ENCODE measurements at places on chromosomes 3 and 15.

GRCh38 chr3:104526901-104527401, 839.8 kb upstream of the ALCAM start:
- no peak overlapping the region for H3K4me3 ChIP-seq
- no peak for DNase-seq
- H3K36me3 ChIP-seq = no peaks in the 10 kb centered on the region
- no peaks in the 10 kb centered on the region for H3K27me3 ChIP-seq
- no peak overlapping the region for H3K27ac ChIP-seq

DNA sequence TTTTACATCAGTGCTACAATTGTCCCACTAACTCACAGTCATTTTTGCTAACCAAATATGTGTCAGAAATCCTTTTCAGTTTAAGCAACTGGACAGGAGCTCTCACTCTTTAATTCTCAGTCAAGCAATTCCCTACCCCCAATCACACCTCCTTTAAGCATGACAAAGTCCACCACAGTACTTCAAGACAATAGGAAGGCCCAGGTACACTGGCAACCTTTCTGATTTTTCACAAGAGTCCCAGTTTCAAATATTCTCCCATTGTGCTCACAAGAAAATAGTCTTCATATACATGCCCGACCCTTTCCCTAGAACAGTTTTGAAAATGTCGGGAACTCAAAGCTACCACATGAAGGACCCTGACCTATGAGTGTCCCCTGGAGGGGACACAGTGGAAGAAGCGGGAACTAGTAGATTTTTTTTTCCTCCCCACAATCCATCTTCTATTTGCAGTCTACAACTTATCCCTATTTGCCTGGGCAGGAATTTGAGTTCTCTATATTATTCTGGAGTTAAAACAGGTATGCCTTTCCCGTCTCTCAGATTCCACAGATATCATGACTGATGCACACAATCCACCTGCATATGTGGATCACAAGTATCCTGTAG, 413.5 kb downstream of the TIGIT start:
- no peaks in the 10 kb centered on the region for H3K36me3 ChIP-seq
- no peak for DNase-seq
- peak overlapping the region; percentile 96 for H3K27ac ChIP-seq
- H3K4me3 ChIP-seq = peak overlapping the region; percentile 2

- no peak overlapping the region for H3K4me3 ChIP-seq
- peaks cover 1% of the 10 kb centered on the region for H3K4me1 ChIP-seq
- no peak overlapping the region for H3K27ac ChIP-seq
- DNase-seq = no peak
These were observed 470.2 kb upstream of the RASGRP1 start for GRCh38 chr15:39034816-39035215.

DNA sequence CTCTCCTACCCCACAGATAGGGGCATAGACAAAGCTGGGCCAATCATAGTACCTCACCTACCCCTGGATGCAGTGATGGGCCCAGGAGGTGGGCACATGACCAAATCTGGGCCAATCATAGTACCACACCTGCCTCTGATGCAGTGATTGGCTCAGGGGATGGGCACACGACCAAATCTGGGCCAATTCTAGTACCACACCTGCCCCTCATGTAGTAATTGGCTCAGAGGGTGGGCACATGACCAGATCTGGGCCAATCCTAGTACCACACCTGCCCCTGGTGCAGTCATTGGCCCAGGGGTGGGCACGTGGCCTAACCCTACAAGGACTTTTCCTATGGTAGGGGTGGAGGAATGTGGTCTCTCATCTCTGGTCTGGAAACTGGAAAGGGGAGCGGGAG, 56.9 kb upstream of the MEF2A start:
- H3K4me3 ChIP-seq = no peak overlapping the region
- H3K27ac ChIP-seq = no peak overlapping the region
- no peaks in the 10 kb centered on the region for H3K4me1 ChIP-seq
- H3K36me3 ChIP-seq = no peaks in the 10 kb centered on the region
- no peak for DNase-seq
- no peaks in the 10 kb centered on the region for H3K27me3 ChIP-seq

DNA sequence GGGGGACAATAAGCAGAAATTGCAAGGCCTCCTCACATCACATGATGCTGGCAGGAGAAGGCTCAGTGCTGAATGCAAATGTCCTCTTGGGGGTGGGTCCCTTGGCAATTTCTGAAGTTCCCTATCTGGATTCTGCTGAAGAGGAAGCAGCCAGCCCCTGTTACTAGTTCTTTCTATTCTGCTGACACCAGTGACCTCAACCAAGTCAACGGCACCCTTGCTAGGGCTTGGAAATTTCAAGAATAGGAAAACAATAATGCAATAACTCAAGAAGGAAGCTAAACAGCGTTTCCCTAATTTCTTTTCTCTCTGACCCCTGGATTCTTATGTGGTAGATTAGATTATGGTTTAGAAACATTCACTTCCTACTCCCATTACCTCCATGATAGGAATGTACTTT, 46.2 kb upstream of the FOXP1 start:
- no peak overlapping the region for H3K4me3 ChIP-seq
- no peak for DNase-seq
- no peaks in the 10 kb centered on the region for H3K27me3 ChIP-seq
- no peak overlapping the region for H3K27ac ChIP-seq
- H3K4me1 ChIP-seq = no peaks in the 10 kb centered on the region
